Breast epithelium (tissue), 4 donors: ENCODE measurements at places on chromosomes 11 and 22. TPM values are rescaled to one million over a fixed set of nuclear protein-coding genes. Genes with fewer than 3 reads are reported as not detected.
A peak's percentile ranks its signal among the peaks of the same experiment; 100 is the strongest.

Gene BRMS1
- total RNA-seq = 52.0 TPM

Gene MRGPRE
- not detected for total RNA-seq

- DNase-seq = no peak
These were observed 23.9 kb downstream of the CAPN1 start for GRCh38 chr11:65205602-65205967.

- no peak for DNase-seq
These were observed 31.9 kb downstream of the MRGPRD start for GRCh38 chr11:68948935-68949334.

GRCh38 chr11:35424157-35424940 lies 5.0 kb upstream of the SLC1A2 start:
- DNase-seq = no peak

GRCh38 chr11:45024846-45025588 lies 74.3 kb upstream of the TP53I11 start:
- no peak for DNase-seq

GRCh38 chr11:114077482-114078305 lies 18.2 kb downstream of the ZBTB16 start:
- DNase-seq = no peak

- DNase-seq = no peak
These were observed 9.5 kb upstream of the RFPL3 start for GRCh38 chr22:32348031-32348611.

DNA sequence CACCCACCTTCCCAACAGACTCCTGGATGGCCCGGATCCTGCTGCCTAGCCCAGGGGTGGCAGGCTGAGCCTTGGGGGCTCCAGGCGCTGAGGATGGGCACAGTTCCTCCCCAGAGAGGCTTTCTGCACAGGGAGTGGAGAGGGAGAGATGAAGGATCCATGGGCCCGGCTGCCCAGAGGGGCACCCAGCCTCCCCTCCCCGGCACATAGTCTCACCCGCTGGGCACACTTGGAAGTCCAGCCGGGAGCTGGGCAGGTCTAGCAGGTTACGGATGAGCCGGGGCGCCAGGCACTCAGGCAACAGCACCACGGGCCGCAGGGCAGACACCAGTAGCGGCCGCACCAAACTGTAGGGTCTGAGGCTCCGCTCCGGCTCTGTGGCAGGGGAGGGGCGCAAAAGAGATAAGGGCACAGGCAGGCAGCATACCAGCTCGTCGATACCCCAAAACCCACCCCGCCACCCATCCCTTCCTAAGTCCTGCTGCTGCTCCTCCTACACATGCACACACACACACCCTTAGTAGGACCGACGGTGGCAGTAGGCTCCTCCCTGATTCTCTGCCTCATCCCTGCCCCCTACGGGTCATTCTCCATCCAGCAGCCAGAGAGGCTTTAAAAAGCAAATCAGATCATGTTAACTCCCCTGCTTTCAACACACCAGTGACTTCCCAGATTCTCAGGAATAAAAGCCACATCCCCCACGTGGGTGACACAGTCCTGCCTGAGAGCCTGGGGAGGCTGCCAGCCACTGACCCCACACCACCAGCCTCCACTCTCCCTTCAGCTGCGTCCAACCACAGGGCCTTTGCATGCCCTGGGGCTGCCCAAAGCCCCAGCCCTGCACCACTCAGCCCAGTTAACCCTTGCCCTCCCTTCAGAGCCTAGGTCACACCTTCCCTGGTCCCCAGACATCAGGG lies 6.5 kb upstream of the MFNG start:
- no peak for DNase-seq

- DNase-seq = no peak
These were observed 48.7 kb upstream of the TEAD1 start for GRCh38 chr11:12625438-12626071.

Gene CD81
- 770 TPM for total RNA-seq

Gene KCNK4
- total RNA-seq = not detected

DNA sequence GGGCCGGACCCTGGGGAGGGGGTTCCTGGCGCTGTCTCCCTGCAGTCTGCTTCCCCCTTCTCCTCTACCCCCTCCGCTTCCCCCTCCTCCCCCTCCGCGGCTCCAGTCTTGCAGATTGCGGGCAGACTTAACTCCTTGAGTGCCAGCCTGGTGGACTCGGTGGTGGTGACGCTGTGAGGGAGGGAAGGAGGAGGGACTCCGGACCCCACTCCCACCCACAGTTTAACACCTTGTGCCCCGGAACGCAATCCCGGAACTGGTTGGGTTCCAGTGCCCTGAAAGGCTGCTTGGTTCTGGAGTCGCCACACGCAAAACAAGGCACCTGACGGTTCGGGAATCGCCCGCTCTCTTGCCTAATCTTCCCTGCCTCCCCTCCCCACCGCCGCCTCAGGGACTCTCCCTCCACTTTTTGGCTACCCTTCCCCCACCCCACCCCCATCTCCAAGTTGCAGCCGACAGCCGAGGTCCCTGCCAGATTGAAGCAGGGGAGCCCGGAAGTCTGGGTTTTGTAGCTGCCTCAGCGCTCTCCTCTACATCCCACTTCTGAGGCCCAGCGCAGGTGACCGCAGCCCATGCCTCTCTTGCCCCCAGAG lies 3.9 kb upstream of the BCL9L start:
- DNase-seq = peak; percentile 92
